ENCODE measurements at places on chromosomes 6 and 20.

- DNase-seq: peak; percentile 98
Measured at GRCh38 chr20:53621482-53622246, 28.0 kb upstream of the ZNF217 start.

DNA sequence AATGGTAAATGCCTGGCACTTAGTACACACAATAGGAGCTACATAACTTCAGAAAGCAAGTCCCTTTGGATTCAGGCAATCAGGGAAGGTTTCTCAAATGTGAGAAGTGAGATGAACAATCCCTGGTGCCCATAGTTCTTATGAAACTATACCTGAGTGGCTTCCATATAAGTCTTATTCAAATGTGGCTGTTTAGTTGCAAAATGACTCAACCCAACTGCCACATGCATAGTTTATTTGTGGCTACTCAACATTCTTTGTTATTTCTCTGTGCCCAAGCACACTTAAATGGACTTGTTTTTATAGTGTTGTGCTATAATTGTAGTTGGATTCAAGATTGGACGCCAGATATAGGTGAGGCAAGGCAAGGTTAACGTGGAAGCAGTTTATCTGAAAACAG lies 93.7 kb upstream of the ATXN1 start:
- DNase-seq: no peak

DNA sequence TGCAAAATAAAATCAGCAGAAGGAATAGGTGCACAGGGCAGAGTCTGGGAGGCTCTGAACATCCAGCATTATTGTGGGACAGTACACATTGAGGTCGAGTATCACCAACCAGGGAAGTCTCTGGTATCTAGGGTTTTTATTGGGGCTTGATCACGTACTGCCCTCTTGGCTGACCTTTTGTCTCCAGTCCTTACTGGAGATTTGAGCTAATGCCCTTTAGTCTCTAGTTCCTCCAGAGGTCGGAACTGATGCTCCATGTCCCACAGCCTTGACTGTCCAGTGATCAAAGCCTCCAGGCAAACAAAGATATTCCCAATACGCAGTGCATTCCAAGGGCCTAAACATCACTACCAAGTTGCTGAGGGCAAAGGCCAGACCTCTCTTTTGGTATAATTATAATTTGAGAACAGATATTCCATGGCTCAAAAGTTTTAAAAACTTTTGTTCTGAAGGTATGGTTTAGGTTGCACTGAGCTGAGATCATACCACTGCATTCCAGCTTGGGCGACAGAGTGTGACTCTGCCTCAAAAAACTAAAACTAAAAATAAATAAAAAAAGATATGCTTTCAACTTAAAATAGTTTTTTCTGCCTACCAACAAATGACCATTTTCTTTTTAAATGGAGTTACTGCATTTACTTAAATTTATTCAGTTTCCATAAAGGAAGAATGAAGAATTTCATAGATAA lies 56.9 kb upstream of the DYNLRB1 start:
- DNase-seq: no peak

- peak; percentile 72 for DNase-seq
Measured at GRCh38 chr6:49423817-49424216, 39.2 kb downstream of the MMUT start.

- DNase-seq: no peak
Measured at GRCh38 chr6:129393654-129394053, 316.3 kb downstream of the ARHGAP18 start.

GRCh38 chr6:16690608-16691142 lies 70.6 kb downstream of the ATXN1 start:
- DNase-seq: peak; percentile 80

DNA sequence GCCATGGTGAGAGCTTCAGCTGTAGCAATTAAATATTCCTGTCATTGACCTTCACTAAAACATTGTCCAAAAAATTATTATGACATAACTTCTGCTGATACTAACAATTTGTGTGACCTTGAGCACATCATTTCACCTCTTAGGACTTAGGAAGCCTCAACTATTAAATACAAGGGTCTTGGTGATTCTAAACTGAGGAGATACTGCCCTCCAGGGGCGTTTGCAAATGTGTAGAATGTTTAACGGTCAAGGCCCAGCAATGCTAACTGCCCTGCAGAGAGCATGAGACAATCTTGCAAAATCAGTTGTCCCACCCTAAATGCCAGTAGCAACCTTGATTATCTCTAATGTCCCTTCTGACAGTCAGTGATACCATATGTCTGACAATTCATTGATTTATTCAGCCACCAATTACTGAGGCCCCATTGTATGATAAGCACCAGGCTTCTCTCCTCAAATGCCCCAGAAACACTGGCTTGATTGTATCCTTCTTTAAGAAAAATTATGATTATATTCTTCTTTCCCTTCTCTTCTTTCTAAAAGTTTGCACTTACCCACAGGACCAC lies 284.1 kb upstream of the PLN start:
- DNase-seq: peak; percentile 30

DNA sequence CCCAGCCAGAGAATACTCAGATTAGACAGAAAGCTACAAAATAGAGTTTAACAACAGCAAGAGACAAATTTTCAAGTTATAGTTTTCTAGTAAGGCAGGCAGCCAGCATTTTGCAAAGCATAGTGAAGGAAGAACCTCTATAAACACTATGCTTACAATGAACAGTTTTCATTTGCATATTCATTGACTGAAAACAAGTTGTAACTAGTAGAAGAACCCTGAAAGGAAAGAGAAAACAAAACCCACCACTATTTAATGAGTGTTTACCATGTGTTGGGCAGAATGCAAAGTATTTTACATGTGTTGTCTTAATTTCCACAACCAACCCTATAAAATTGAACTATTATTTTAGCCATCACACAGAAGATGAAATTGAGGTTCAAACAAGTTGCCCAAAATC lies 196.1 kb downstream of the UBE3D start:
- no peak for DNase-seq

GRCh38 chr6:5034736-5035135 lies 30.9 kb upstream of the RPP40 start:
- DNase-seq: no peak

DNA sequence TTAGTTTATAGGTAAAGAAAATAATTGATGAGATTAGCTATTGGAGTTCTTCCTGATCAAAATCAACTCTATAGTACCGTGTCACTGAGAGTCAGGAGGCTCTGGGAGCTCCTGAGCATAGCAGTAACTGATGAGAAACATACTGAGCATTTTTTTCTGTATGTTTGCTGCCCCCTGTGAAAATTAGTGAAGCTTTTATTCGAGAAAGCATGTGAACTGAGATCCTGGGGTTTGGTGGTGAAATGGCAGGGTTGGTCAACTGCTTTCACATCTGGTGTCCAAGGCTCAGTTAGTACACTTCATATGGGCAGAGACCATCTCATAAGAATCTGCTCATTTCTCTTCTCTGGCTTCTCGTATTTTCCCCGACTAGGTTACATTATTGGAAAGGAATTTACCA lies 4.1 kb upstream of the ABT1 start:
- no peak for DNase-seq

GRCh38 chr6:130692659-130693058 lies 134.5 kb upstream of the SMLR1 start:
- no peak for DNase-seq

DNA sequence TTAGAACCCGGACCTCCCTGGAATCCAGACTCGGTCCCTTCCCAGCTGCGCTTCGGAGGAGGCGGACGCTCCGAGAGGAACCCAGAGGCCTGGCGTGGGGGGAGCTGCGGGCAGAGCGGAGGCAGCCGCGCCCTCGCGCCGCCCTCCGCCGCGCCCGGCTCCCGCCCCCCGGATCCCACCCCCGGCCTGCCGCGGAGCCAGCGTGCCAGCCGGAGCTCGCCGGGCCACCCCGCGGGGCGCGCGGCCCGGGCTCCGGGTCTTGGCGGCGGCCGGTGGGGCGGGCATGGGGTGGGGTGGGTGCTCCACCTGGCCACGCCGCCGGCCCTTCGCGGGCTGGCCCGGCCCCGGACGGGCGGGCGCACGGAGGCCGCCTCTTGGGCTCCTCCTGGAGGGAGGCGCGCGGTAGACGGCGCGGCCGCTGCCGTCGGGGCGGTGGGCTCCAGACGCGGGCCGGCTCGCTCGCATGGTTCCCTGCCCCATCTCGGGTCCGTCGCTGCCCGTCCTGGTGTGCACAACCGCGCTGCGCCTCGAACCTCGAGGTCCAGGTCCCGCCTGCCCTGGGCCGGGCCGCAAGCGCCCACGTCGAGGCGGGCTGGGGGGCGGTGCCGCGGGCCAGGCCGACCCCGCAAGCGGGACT lies 592 bp upstream of the CDYL start:
- DNase-seq: peak; percentile 57

DNA sequence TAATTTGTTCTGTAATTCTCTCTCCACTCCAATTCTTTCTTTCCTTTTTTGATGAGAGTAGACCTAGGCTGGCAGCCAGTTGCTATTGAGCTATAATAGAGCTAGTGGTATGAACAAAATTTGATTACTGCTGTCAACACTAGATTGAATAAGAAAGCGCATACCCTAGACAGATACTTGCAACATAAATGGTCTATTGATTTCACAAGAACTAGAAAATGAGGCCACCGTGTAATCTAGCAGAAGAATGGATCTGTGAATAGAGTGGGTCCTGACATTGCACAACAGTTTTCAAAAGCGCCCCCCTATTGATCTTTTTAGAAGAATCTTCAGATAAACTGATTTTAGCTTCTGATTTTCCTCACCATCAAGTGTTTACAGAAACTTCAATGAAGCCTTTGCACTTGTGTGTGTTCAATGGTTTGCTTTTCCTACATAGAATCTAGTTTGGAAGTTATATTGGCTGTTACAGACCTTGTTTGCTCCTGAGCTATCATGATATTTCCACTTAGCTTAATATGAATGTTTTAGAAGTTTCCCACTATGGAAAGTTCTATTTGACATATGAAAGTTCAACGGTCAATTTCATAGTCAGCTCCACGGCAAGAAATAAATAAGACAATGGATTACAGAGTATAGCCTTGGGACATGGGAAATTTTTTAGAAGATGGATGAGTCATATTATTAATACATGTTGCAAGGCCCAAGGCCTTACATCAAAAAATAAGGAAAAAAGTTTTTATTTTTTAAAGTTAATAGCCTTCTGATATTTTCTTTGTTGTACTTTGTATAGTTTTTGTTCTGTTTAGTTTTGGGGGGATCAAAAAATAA lies 55.6 kb downstream of the UTRN start:
- DNase-seq: peak; percentile 56

- peak; percentile 77 for DNase-seq
Measured at GRCh38 chr6:139253656-139254055, 38.1 kb downstream of the TXLNB start.

DNA sequence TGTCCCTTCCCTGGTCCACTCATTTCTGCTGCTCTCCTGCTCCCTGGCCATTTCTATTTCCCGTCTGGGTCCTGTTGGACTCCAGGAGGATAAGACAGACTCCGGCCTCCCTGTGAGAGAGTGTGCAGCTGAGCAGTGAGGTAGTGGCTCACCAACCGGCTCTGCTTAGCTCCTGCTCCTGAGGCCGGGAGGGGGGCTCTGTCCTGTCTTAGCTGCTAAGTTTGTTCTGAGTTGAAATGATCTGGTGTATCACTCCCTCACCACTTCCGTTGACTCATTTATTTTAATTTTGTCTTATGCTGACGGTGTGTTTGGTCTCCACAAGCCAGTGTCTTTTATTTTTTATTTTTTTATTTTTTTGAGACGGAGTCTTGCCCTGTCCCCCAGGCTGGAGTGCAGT lies 148.5 kb upstream of the PDE10A start:
- no peak for DNase-seq

DNA sequence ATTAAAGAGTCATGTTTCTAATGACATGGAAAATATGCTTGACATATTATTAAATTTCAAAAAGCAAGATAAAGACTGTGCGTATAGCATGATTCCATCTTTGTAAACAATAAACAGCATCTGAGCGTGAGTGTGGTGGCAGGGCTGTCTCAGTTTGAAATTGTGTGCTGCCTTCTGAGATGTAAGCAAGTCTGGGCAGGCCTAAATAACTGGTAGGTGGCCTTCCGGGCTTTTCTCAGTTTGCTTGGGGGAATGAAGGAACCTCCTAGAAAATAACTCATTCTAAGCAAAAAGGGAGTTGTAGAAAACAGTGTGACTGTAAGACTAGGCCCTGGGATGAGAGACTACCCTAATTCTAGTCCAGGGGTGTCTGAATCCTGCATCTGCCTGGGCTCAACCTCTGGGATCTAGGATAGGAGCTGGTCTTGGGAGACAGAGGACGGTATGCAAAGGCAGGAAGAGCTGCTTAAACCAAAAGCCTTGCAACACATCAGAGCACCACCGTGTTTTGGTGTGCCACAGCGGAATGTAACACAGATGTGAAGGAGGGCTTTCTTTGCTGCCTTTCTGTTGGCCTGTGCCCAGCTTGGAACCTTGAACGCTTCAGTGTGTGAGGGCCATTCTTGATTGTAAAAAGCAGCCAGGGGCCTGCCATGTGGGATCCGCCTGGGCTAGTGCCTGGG lies 63.5 kb upstream of the L3MBTL3 start:
- no peak for DNase-seq

- no peak for DNase-seq
Measured at GRCh38 chr6:11093376-11093625, 333 bp upstream of the SMIM13 start.

GRCh38 chr20:23753589-23753988 lies 2.9 kb upstream of the CST1 start:
- DNase-seq: no peak

- DNase-seq: no peak
Measured at GRCh38 chr6:121890307-121890910, 455.0 kb downstream of the GJA1 start.

- peak; percentile 95 for DNase-seq
Measured at GRCh38 chr20:50540620-50541605, 30.7 kb downstream of the PTPN1 start.

Measured in fibroblast of the aortic adventitia (primary cell).